ENCODE measurements at places on chromosomes 2 and 18.

DNA sequence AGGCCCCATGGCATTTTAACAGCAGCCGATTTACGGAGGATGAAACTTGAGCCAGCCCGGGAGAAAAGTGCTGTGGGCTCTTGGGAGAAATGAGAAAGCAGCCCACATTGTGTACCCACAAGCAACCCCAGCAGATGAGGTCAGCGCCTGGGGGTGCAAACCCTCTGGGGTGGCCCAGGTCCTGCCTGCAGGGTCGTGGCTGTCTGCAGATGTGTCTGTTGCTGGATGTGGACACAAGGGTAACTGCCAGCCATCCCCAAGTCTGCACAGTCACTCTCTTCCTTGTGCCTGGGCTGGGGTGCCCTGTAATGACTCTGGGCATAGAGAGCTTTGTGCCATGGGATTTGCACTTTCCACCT is 170.8 kb downstream of the PRKCE start:
- DNase-seq, result peak; percentile 19

DNA sequence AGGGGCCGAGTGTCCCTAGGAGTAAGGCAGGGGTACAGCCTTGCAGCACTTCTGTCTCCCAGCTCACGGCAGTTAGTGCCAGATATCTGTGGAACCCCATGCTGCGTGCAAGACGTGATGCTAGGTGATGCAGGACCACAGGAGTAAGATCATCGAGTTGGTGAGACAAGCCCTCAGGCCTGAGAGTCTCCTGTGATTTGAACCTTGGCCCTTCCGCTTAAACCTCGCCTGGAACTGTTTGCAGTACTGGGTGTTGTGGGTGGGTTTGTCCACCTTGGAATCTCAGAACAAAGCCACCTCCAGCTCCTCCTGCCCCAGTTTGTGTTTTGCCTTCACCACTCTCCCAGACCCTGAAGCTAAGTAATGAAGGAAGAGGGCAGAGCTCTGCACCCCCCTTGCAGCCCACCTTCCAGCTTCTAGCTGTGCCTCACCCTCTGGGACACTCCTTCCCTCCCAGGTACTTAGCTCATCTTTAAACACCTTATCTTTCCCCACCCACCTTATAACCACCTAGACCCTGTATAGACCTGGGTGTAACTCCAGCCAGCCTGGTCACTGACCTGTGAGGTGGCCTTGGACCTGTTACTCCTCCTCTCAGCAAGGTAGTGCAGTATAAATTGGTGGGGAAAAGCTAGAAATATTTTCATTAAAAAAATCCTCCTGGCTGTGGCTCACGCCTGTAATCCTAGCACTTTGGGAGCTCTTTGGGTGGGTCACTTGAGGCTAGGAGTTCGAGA is 6.6 kb downstream of the CNNM4 start:
- DNase-seq, result no peak

GRCh38 chr2:173866874-173867618 is 98.1 kb downstream of the SP3 start:
- no peak for DNase-seq

DNA sequence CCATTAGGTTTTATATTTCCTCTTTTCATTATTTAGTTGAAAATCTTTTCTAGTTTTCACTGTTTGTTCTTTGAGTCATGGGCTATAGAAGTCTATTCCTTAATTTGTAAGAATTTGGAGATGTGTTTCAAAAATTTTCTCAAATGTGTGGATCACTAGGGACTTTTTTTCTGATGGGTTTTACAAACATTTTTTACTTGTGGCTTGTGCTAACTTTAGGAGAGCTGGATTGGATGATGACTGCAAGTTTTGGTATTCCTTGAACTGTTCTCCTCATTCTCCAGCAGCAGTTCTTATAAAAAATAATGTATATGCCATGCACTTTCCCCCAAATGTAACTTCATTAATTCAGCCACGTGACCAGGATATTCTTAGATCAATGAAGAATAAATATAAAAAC is 94.7 kb upstream of the CWC22 start:
- DNase-seq, result no peak
